ENCODE measurements at places on chromosomes 3 and 15.

DNA sequence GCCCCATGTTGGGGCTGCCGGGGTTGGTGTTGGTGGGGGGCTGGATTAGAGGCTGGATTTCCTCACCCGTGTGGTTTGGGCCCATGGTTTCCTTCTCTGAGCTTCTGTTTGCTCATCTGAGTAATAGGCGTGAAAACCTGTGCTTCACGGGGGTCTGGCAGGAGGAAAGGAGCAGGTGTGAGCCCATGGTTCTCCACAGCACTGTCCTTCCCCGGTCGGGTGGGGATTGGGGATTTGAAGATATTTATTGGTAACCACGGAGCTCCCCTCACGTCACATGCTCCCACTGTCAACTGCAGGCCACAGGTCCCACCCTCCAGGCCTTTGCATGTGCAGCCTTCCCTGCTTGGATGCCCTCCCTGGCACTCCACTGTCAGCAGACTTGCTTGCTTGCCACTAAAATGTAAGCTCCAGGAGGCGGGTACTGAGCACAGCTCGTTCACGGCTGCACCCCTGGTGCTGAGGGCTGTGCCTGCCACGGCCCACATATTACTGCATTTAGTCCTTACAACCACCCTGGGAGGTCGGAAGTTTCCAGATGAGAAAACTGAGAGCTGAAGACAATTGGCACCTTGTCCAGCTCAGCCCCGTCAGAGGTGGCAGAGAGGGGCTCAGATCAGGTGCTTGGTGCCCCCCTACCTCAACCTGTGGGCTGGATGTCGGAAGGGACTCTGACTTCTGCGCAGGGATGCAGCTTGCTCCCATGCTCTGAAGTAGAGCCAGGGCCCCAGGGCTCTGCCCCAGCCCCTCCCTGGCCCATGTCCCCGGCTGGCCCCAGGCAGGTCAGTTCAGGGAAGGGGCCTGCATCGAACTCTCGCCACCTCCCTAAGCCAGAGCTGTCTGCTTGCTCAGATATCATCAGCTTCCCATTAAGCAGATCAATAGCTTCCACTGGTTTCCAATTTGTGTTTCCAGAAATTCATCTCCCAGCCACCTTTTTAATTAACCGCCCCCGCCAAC is 29.4 kb upstream of the IQSEC1 start:
- no peak for DNase-seq

DNA sequence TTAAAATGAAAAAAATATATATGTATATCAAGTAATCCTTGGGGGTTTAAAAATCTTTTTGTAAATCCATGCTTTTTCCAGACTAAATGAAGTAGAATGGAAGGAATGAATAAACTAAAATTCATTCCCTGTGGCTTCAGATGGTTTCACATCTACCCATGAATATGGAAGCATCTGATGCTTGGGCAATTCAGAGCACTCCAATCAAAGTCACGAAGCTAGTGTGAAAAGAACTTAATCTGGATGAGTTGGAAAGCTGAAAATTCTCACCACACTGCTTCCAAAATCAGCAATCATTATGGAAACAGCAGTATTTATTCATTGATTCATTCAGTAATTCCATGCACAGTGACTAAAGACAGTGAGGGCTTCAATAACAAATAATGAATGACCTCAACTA is 55.2 kb downstream of the SUMF1 start:
- no peak for DNase-seq

DNA sequence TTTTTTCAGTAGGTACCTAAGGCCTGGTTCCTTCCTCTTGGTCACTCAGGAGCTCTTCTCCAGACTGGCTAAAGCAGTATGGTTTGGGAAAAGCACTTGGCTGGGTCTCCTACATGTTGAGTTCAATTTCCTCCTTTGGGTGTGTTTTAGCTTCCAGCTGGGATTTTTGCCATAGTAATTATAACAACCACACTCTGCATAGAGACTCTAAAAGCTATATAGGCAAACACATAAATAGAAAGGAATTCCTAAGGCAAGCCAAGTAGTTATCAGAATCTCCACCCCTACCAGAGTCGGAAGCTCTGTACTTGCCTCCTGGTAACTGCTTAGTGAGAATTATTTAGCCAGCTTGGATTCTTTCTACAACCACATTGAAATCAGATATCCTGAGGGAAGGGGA is 48.6 kb downstream of the FOXL2 start:
- DNase-seq: no peak

- DNase-seq: no peak
These were observed 59.5 kb upstream of the ZNF148 start for GRCh38 chr3:125434582-125435011.

DNA sequence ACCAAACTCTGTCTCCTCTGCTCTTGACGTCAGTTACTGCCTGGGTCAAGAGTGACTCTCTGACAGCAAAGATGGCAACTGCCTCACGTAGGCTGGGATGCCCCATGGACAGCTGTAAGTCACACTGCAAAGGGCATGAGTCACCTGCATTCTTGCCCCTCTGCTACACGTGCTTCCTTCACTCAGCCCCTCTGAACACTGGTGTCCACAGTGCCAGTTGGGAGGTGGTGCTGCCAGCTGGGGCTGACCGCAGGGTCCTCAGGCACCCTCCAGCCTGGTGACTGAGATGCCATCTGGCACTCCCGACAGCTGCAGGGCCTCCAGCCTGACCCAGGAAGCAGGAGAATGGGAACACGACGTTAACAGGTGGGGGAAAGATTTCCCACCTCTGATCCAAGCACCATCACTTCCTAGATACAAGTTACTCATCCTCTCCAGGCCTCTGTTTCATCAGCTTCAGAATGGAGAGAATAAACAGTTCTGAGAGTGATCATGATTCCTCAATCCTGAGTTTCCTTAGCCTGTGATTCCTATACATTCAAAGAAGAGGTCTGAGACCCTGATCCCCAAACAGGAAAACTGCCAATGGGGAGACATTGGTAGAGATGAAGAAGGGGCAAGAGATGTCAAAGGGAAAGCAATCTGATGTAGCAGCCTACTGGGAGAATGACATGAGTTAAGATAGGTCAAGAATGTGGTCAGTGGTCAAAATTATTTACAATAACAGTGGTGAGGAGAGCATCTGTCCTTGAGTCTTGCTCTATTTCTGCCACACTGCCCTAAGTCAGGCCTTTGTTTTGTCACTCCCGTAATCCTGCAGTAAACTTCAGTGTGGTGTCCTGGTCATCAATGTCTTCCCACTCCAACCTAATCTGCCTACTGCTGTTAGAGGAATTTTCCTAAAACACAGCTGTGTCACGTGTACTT is 86.1 kb upstream of the BCL6 start:
- DNase-seq: no peak

- DNase-seq: no peak
These were observed 59.2 kb downstream of the KLHL6 start for GRCh38 chr3:183496311-183496710.

GRCh38 chr15:39269821-39270220 is 311.1 kb upstream of the THBS1 start:
- no peak for DNase-seq

DNA sequence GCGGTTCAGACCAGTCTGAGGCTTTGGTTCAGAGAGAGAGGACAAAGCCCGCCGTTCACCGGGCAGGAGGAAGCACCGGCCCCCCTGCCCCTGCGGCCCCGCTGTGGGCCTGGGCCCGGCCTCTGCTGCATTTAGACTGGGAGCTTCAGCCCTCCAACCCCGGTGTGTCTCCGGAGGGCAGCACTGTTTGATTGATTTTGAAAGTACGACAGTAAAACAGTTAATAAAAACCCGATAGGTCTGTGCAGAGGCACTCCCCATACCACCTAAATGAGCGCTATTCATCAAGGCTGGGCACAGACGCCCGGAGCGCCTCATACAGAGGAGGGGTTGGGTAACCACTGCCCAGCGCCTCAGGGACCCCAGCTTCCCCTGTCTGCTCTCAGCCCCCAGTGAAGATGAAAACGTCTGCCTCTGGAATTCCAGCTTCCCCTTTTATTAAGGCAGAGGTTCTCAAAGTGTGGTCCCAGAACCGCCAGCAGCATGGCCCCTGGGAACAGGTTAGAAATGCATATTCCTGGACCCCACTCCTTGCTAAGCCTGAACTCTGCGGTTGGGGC is 256.7 kb upstream of the TLE3 start:
- DNase-seq: no peak

- no peak for DNase-seq
These were observed 55.7 kb upstream of the LMOD3 start for GRCh38 chr3:69178082-69178481.

GRCh38 chr3:169894110-169894509 is 17.3 kb upstream of the SAMD7 start:
- no peak for DNase-seq

DNA sequence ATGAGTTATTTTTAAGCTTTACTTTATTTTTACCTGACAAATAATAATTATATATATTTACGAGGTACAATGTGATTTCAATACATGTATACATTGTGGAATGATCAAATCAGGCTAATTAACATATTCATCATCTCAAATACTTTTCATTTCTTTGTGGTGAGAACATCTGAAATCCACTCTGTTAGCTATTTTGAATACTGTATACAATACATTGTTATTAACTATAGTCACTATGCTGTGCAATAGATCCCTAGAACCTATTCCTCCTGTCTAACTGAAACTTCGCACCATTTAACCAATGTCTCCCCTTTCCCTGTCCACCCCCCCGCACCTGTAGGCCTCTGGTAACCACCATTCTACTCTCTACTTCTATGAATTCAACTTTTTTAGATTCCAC is 7.9 kb upstream of the SPPL2A start:
- no peak for DNase-seq

DNA sequence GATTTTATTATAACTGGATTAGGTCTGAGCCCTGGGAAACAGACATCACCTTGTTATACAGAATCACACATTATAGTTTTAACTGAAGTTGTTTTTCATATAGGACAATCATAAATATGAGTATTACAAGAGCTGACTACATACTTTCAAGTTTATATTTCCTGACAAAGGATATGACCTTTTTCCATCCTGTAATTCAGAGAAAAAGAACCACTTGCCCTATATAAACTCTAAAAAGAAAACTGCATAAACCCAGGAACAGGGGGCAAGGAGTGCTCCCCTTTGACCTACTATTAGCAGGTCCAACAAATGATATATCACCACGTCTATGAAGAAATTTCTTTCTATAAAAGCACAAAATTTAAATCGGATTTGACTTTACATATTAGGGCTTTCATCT is 20.9 kb downstream of the B3GALNT1 start:
- DNase-seq: no peak

- DNase-seq: no peak
These were observed 813.4 kb upstream of the EPHA6 start for GRCh38 chr3:96000966-96001365.

- DNase-seq: no peak
These were observed 635.9 kb downstream of the CADM2 start for GRCh38 chr3:85594676-85595075.

GRCh38 chr3:126996905-126997304 is 14.0 kb downstream of the PLXNA1 start:
- no peak for DNase-seq

- DNase-seq: no peak
These were observed 1.1 kb downstream of the TADA3 start for GRCh38 chr3:9791127-9791526.

- DNase-seq: no peak
These were observed 23.5 kb upstream of the LRTM1 start for GRCh38 chr3:54951405-54951804.

DNA sequence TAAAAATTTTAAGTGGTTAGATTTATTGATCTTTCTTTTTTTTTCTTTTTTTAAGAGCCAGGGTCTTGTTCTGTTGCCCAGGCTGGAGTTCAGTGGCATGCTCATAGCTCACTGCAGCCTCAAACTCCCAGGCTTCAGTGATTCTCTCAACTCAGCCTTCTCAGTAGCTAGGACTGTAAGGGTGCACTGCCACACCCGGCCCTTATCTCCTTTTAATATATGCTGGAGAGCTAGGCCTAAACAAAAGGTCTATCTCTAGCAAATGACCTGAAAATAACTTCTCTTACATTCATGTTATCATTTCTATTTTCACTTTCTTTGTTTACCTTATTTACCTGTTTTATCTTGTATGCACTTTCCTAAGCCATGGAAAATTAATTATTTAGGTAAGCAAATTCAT is 35.2 kb upstream of the MELTF start:
- DNase-seq: no peak

GRCh38 chr15:36398212-36398611 is 181.2 kb upstream of the CDIN1 start:
- no peak for DNase-seq

DNA sequence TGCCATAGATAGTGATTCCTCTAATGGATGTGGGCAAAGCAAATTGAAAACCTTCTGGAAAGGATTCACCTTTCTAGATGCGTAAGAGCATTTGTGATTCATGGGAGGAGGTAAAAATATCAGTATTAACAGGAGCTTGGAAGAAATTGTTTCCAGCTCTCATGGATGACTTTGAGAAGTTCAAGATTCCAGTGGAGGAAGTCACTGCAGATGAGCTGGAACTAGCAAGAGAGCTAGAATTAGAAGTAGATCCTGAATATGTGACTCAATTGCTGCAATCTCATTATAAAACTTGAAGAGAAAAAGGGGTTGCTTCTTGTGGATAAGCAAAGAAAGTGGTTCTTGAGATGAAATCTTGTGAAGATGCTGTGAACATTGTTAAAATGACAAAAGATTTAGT is 88.0 kb upstream of the ACKR4 start:
- no peak for DNase-seq

GRCh38 chr15:63107895-63108546 is 13.6 kb upstream of the LACTB start:
- no peak for DNase-seq

GRCh38 chr3:123334056-123334455 is 114.8 kb downstream of the ADCY5 start:
- no peak for DNase-seq

- DNase-seq: no peak
These were observed 36.9 kb upstream of the SKIL start for GRCh38 chr3:170320461-170321121.

- DNase-seq: no peak
These were observed 18.4 kb upstream of the KLF13 start for GRCh38 chr15:31308185-31308639.

- DNase-seq: no peak
These were observed 136.6 kb upstream of the SETMAR start for GRCh38 chr3:4166540-4166939.

GRCh38 chr15:25067725-25068309 is 113.0 kb downstream of the SNRPN start:
- no peak for DNase-seq

- DNase-seq: no peak
These were observed 132.1 kb downstream of the IL1RAP start for GRCh38 chr3:190645932-190646460.

DNA sequence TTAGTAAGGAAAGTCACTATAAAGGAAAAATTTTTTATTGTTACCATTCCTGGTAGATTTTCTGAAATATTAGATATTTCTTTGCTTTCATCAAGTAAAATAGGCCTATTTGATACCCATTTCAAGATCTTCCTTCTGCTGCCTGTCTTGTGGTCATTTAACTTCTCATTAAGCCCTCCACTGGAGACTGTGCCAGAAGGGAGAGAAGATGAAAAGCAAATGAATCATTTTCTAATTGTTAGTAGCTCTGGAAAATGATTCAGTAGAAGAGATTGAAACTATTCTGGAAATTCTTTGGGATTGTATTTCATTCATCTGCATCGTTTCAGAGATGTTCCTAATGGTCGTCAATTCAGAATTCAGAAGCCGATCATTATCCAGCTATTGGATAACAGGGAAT is 3.2 kb downstream of the KCTD6 start:
- no peak for DNase-seq

- DNase-seq: no peak
These were observed 11.1 kb upstream of the GREM1 start for GRCh38 chr15:32706704-32707103.
